Fibroblast of skin of scalp (primary cell): ENCODE measurements at places on chromosomes 2 and 18.
A peak's percentile ranks its signal among the peaks of the same experiment; 100 is the strongest.

GRCh38 chr2:47254464-47254863, 99.4 kb upstream of the STPG4 start:
- DNase-seq, result no peak

DNA sequence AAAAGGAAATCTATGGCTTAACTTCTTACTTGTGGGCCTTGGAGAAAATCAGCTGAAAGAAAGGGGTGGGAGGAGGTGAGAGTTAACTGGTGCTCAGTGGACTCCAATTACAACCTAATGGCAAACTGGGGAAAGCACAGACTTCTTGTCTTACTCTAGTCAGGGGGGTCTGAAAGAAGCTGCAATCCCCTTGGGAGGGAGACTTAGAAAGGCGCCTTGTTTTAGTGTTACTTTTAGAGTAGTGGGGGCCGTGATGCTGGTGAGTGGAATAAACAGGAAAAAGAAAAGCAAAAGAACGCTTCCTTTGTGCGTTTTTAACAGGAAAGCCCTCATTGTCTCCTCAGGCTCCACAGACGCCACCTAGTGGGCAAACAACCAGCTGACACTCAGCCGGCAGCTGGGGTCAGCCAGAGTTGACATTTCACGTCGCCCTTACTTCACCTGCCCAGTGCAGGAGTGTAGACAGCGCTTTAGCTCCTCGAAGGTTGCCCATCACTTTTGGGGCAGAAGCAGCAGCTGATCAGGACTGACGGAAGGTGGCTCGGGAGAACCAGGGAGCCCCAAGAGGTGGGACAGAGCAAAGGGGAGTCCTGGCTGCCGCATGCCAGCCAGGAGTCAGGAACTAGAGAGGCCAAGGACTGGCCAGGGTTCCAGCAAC, 55.9 kb upstream of the GORASP2 start:
- peak; percentile 64 for DNase-seq

GRCh38 chr2:225559072-225559415, 159.5 kb downstream of the NYAP2 start:
- DNase-seq, result no peak

GRCh38 chr2:60285626-60286316, 267.7 kb downstream of the BCL11A start:
- DNase-seq, result no peak

DNA sequence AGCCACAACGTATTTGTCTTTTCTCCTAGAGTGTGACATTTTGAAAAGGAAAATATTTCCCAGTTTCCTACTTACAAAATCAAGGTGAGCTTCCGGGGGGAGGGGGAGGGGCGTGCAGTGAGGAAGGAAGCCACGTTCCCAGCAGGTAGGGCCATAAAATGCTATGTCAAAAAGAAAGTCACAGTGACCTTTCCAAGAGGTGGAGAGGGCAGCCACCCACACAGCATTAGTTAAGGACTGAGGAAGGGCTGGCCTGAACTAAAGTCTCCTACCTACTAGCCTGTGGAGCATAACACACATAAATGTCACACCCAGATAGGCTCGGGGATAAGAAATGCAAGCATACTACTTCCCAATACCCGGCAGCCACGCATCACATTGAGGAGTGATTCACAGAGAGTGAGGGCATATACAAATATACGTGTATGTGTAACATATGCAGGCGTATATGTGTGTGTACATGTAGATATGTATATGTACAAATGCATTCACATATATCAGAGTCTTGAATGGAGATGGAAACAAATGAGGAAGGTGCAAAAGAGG, 191.1 kb downstream of the STK39 start:
- DNase-seq, result no peak

DNA sequence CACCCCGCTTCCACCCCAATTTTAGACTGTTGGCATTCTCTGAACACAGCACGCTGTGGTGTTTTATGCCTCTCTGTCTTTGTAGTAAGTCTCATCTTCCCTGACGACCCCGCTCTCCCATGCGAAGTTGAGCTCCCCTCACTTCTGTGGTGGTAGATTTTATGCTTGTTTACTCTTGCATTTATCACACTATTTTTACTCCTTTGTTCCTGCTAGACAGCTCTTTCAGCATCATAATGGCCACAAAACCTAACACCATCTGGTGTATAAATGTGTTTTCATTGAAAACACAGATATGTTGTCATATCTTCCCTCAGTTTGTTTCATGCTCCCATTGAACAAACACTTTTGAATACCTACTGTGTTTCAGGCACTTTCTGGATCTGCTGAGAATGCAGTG, 57.1 kb downstream of the PKP4 start:
- no peak for DNase-seq

GRCh38 chr2:240648650-240649275, 23.5 kb downstream of the GPR35 start:
- DNase-seq, result no peak

DNA sequence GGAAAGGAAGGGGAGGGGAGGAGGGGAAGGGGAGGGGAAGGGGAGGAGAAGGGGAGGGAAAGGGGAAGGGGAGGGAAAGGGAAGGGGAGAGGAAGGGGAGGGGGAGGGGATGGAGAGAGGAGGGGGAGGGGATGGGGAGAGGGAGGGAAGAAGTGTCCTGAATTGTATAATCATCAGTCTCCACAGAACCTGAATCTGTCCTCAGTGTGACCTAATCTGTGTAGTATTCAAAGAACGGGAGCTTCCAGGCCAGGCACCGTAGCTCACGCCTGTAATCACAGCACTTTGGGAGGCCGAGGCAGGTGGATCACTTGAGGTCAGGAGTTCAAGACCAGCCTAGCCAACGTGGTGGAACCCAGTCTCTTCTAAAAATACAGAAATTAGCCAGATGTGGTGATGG, 41.1 kb upstream of the CCDC150 start:
- no peak for DNase-seq

GRCh38 chr2:179675435-179675834, 186.0 kb downstream of the ZNF385B start:
- no peak for DNase-seq

GRCh38 chr18:50839996-50840395, 20.2 kb upstream of the MRO start:
- DNase-seq, result no peak

- no peak for DNase-seq
These were observed 479.2 kb upstream of the ACVR2A start for GRCh38 chr2:147365622-147366021.

DNA sequence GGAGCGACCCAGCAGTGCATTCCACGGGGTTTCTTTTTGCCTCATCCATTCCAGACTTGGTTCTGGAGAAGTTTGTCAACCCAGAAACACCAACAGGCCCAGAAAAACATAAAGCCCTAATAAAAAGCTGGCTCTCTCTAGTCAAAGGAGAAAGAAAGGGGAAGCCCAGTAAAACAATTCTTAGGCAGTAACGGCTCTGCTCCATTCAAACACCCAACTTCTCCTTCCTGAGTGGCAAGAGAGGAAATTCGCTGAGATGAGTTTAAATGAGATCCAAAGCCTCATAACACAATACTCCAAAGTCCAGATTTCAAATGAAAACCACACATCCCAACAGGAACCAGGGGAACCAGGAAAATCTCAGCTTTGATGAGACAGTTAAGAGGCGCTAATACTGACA, 179.9 kb downstream of the RPIA start:
- DNase-seq, result no peak

- DNase-seq, result peak; percentile 81
These were observed 26.3 kb downstream of the DHRS9 start for GRCh38 chr2:169095621-169096105.

- DNase-seq, result no peak
These were observed 268.9 kb upstream of the CCDC68 start for GRCh38 chr18:55228191-55228590.

DNA sequence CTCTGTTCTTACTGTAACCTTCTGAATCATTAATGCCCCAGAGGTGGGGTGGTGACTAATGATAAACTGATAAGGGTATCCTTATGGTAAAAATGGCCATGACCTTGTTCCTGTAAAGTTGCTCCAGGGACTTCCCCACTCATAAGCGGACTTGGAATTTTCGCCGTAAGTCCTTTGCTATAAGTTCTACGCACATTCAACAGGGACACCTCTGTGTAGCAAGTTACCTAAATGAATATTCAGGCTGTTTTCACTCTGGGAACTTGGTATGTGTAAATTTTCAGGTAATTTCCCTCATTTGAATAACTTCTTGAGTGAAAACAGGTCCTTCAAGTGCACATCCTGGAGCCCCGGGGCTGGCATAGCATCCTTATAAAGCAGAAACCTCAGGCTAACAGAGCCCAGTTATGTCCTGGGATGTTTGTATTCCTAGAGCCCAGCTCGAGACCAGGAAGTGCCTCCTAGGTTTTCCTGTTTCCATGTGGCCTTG, 9.4 kb upstream of the AGFG1 start:
- no peak for DNase-seq

DNA sequence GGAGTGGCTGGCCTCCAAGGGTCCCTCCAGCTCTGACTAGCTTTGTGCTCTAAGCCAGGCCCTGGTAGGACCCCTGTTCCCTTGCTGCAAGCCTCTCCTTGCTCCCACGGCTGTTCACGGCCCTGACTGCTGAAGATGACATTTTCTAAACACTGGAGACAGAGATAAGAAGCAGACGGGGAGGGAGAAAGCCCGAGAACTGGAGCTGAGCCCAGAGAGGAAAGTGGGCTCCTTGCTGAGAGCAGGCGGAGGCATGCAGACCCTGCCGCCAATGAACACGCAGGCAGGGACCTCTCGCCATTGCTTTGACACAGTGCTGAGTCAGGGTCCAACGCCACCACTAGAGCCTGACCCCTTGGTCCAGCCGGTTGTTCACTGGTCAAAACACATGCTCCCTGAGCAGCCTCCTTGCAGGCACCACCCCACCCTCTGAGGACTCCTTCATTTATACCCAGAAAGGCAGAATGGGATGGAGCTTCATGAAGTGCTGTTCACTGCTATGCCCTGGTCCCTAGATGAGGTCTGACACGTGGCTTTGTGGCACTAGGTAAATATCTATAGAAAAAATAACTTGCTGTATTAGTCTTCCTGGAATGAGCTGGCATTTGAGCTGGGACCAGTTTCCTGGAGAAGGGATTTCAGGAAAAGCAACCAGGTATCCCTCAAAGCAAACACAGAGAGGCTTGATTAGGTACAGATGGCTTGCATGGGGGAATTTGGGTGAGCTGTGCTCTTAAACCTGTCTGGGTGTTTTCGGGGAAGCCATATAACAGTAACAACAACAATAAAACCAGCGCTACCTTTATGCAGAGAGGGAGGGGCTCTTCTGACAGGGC, 65.7 kb downstream of the MCFD2 start:
- peak; percentile 75 for DNase-seq

- DNase-seq, result peak; percentile 69
These were observed 56.6 kb upstream of the AGPS start for GRCh38 chr2:177335917-177336450.

DNA sequence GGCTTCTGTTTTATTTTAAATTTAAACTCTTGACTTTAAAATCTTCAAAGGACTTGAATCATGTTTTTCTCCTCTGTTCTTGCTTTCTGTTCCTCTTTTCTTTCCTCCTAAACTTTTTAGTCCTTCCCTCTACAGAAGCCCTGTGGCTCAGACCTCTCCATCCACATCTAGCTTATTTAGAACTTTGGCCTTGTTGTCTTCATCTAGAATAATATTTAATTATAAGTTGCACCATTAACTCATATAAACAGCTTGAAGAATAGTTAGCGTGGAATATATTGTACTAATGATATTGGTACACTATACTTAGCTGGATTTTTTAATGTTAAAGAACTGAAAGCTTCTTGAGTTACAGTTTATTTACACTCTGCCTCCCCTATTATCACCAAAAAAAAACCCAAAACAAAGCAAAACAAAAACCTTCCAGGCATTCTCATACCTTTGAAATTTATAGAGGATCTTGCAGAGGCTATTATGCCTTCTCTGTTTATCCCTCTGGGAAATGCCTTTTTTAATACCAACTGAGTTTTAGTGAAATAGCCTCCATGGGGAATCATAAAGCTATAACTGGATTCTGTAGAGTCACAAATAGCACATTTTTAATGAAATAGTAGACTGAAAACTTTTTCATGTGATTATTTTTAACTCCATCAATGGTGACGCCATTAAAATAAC, 9.2 kb upstream of the CCDC141 start:
- no peak for DNase-seq

GRCh38 chr2:148903979-148904378, 29.0 kb downstream of the KIF5C start:
- DNase-seq, result no peak

GRCh38 chr18:23560186-23560585, 26.1 kb downstream of the NPC1 start:
- no peak for DNase-seq

DNA sequence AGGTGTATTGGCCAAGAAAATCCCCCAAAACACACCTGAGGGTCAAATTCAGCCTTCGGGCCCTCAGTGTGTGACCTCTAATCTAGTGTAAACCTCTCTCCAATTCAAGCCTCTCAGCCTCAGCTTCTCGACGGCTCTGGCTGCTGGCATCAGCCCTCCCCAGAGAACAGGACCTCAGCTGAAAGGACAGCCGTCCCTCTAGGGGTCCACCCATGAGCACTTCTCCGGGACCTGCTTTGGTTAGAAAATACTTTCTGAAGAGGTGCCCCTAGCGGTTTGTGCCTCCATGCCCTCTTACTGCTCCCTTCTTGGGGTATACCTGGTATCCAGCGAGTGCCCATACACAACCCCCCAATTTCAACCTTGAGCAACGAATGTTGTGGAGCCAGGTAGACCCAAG, 48.8 kb downstream of the INHBB start:
- DNase-seq, result no peak

GRCh38 chr2:143877876-143878530, 641.9 kb downstream of the ZEB2 start:
- no peak for DNase-seq

DNA sequence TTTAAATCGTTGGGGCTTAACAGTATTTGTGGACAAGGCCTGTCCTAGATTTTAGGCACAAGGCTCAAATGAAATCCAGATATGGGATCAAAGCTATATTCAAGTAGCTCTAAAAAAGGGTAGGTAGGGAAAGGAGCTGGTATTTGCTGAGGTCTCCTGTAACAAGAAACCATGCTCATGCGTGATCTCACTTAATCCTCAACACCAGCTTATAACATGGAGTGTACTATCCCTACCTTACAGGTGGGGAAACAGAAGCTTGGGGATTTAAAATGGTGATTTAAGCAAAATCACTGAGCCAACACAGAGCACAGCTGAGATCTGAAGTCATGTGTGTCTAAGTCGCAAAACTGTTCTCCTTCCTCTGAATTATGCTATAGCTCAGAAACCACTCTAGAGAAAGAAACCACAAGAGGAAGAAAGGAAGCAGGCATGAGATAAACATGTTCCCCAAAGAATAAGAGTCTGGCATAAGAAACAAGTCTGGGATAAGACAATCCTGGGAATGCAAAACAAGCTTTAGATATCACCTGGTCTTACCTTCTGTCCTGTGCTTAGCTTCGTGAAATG, 43.1 kb downstream of the CYRIA start:
- DNase-seq, result no peak

DNA sequence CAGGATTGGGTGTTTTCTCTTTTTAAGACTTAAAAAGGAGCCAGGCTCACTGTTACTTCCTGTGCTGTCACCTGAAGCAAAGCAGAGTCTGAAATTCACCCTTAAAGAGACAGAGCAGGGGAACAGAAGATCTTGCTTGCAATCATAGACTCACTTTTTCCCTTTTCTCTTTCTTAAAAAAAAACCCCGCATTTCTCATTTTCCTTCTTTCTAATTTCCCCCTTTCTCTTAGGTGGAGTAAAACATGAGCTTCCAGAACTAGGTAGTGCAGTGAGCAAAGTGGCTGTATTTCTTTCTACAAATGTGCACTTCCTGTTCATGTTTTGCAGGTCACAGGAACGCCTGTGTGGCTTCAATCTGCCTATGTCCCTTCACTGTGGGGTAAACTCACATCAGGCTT, 381.2 kb downstream of the LPIN1 start:
- no peak for DNase-seq
